ENCODE measurements at places on chromosomes 12 and 14. TPM values are rescaled to one million over a fixed set of nuclear protein-coding genes. Genes with fewer than 3 reads are reported as not detected.

The RHNO1 gene
- 12.5 TPM for total RNA-seq

The KRT71 gene
- not detected for total RNA-seq

The TECPR2 gene
- total RNA-seq: 32.2 TPM

The KRT75 gene
- not detected for total RNA-seq

GRCh38 chr12:96720363-96720705 lies 186.7 kb upstream of the NEDD1 start:
- no peak overlapping the region for H3K27ac ChIP-seq
- no peaks in the 10 kb centered on the region for H3K4me1 ChIP-seq
- H3K4me3 ChIP-seq: no peak overlapping the region
- no peak for DNase-seq
- no peaks in the 10 kb centered on the region for H3K36me3 ChIP-seq

- no peak overlapping the region for H3K27ac ChIP-seq
- peak; percentile 75 for DNase-seq
- H3K4me3 ChIP-seq: no peak overlapping the region
- no peaks in the 10 kb centered on the region for H3K27me3 ChIP-seq
- no peaks in the 10 kb centered on the region for H3K36me3 ChIP-seq
Measured at GRCh38 chr12:111444925-111445725, 39.4 kb downstream of the SH2B3 start.

DNA sequence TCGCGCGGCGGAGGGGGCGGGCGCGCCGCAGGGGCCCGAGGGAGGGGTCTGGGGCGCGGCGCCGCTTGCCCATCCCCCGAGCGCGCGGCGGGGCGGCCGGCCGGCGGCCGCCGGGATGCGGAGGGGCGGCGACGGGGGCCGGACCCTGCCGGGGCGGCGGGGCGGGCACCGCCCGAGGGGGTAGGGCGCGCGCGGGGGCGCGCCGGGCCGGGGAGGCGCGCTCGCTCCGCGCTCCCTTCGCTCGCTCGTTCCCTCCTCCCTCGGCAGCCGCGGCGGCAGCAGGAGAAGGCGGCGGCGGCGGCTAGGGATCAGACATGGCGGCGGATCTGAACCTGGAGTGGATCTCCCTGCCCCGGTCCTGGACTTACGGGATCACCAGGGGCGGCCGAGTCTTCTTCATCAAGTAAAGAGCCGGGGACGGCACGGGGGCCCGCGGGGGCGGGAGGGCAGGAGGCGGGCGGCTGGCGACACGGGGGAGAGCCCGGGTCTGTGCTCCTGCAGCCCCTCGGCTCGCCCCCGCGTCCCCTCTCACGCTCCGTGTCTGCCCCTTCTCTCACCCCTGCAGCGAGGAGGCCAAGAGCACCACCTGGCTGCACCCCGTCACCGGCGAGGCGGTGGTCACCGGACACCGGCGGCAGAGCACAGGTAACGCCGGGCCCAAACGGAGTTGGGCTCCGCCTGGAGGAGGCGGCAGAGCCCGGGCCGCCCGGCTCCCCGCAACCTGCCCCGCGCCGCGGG lies at the start of gene PLEKHA5:
Gene PLEKHA5, plus strand, starts transcription at position 248 of the 738 bp plus-strand sequence. Its CDS starts 67 bp downstream, at position 315.
- no peaks in the 10 kb centered on the region for H3K36me3 ChIP-seq
- H3K27ac ChIP-seq: peak within 1 kb of the TSS; percentile 89
- peaks cover 2% of the 10 kb centered on the region for H3K4me1 ChIP-seq
- DNase-seq: peak; percentile 79

DNA sequence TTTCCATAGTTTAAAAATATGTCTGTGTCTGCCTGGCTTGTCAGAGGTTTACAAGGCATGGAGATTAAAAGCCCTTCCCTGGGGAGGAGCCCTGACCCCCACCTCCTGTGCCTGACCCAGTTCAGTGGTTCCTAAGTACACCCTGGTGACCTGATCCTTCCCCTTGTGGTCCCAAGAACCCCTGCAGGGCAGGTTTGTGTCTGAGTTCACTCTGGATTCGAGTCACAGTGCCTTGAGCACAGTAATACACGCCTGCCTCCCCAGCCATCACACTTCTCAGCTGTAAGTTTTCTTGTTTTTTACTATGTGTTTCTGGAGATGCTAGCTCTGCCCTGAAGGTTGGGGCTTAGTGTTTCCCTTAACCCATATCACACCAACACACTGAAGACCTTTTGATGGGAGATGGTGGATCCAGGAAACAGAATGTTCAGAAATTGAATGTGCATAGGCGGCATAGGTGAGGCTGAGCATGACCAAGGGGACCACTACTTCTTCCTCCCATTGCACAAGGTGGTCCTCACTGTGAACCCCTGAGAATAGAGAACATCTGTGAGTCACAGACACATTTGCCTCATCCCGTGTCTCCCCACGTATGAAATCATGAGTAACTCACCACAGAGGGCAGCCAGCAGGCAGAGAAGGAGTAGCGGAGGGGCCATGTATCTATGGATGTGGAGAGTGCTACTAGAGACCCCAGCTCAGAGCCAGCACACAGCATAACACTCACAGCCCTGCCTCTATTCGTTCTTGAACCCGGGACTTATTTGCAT lies 962.9 kb downstream of the TMEM121 start:
- no peaks in the 10 kb centered on the region for H3K4me1 ChIP-seq
- no peak for DNase-seq
- no peaks in the 10 kb centered on the region for H3K27me3 ChIP-seq
- no peak overlapping the region for H3K4me3 ChIP-seq
- no peaks in the 10 kb centered on the region for H3K36me3 ChIP-seq
- H3K27ac ChIP-seq: no peak overlapping the region

GRCh38 chr14:86723254-86723624 lies 1193.3 kb downstream of the FLRT2 start:
- no peak overlapping the region for H3K4me3 ChIP-seq
- no peaks in the 10 kb centered on the region for H3K36me3 ChIP-seq
- H3K4me1 ChIP-seq: no peaks in the 10 kb centered on the region
- no peak overlapping the region for H3K27ac ChIP-seq
- no peaks in the 10 kb centered on the region for H3K27me3 ChIP-seq

DNA sequence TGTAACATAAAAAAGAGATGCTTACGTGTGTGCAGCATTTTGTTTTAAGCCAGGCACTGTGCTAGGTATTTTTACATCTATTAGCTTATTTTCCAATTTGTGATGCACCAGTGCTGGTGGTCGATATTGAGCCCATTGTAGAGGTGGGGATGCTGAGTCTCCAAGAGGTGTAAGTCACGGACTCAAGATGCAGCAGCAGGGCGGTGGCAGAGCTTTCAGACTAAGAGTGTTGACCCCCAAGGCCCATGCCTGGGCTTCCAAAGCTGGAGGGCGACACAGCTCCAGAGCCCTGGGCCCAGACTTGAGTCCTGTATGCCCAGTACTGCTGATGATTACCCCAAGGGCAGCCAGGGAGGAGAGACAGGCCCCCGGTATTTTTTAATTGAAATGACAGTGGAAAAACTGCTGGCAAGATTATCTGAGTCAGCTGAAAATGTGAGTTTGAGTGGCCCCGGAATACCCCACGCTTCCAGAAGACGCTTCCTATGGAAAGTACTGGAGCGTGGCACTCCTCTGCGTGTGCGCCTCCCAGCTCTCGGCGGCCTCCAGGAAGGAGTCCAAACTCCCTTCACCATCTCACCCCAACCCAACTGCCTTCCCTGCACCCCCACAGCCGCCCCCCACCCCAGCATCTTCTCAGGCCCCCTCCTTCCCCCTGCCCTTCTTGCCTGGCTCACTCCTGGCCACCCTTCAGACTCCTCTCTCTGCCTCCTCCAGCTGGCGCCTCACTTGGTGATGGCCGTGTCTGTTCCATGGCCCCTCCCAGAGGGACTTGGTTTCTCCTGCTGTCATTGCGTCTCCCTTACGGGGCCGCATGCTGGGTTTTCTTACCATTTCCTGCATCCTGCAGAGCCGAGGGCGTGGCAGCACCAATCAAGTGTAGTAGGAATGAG lies 40.7 kb downstream of the ELK3 start:
- no peaks in the 10 kb centered on the region for H3K36me3 ChIP-seq
- H3K27ac ChIP-seq: no peak overlapping the region
- no peaks in the 10 kb centered on the region for H3K4me1 ChIP-seq

DNA sequence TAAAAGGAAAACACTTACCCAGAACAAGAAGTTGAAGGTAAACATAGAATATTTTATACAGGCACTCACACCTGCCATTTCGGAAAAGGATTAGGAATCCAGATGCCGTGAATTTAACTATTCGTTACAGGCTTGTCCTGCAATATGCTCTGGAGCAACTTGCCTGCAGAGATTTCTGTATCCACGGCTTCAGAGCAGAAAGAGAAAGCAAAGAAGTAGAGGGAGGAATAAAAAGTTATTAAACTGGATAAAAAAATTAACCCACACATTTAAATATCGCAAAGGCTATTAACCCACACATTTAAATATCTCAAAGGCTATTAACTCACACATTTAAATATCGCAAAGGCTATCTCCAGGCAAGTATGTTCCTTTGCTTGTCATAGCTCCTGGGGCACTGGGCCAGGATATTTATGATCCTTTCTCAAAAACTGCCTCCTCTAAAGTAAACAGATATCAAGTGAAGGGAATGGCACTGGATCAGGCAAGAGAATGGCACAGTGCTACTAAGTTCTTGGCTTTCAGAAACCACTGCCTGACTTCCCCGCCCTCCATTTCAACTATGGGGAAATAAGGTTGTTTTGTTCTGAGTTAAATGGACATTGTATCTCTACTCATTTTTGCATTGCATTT lies at the start of gene TSPAN8:
Gene TSPAN8, minus strand, starts transcription at position 399 of the 633 bp plus-strand sequence. Its CDS starts 321 bp downstream, at position 78.
- H3K27ac ChIP-seq: no peak within 1 kb of the TSS
- no peaks in the 10 kb centered on the region for H3K36me3 ChIP-seq
- peaks cover 2% of the 10 kb centered on the region for H3K4me1 ChIP-seq
- H3K4me3 ChIP-seq: peak within 1 kb of the TSS; percentile 54

- H3K4me1 ChIP-seq: no peaks in the 10 kb centered on the region
- H3K4me3 ChIP-seq: no peak overlapping the region
- no peaks in the 10 kb centered on the region for H3K27me3 ChIP-seq
Measured at GRCh38 chr12:105109465-105110212, 2.1 kb downstream of the WASHC4 start.

- H3K4me3 ChIP-seq: no peak overlapping the region
- H3K4me1 ChIP-seq: no peaks in the 10 kb centered on the region
- no peak overlapping the region for H3K27ac ChIP-seq
Measured at GRCh38 chr14:22494486-22495135, 94.4 kb downstream of the DAD1 start.

DNA sequence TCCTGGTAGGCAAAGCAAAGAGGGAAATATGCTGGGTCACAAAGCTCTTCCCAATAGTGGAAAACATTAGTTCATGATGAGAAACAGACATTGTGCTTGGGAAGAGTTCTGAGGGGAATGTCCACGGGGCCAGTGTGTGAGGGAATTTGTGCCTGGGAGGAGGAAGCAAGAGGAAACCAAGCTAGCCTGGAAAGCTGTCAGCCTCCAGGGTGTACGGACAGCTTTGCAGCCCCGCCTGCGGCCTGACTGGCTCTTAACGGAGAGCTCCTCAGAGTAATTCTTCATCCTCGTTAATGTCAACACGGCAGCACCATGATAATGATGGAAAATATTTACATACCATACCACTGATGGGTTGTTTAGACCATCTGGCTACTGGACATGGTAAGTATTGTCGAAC lies 32.4 kb downstream of the PITPNM2 start:
- H3K4me3 ChIP-seq: no peak overlapping the region
- H3K27ac ChIP-seq: no peak overlapping the region
- no peak for DNase-seq
- no peaks in the 10 kb centered on the region for H3K27me3 ChIP-seq
- peaks cover 3% of the 10 kb centered on the region for H3K4me1 ChIP-seq
- no peaks in the 10 kb centered on the region for H3K36me3 ChIP-seq
